ENCODE measurements at places on chromosomes 1 and 21.

DNA sequence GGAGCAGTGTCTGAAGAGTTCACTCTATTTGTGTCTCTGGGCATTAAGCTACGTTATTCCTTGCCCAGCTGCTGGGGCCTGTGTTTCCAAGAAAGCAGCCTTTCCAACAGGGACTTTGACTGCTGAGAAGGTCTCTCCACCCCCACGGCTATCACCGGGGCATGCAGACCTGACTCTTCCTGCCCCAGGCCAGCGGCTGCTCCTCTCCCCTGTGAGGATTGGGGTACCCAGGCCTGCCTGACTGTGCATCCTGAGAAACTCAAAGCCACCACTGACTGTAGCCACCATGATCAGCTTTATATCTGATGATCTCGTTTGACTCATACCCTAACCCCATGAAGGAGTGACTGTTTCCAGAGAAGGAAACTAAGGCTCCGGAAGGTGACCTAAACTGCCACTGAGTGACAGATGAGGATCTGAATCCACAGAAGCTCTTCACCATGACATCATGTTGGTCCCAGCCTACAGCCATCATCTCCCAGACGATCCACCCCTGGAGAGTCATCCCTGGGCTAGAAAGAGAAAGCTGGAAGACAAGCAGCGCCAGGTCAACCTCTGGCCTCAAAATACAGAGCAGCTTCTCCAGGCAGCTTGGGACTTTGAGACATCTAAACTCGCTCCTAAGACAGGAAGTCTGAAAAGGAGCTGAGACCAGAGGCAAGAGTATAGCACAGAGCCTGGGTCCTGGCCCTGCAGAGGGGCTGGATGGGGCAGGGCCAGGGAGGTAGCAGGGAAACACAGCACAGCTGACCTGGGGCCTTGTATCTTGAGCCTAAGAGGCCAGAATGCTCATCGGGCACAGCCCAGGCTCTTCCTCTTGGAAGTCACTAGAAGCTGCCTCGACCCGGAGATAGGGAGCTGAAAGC lies 244.0 kb upstream of the VAMP3 start:
- no peak for DNase-seq

GRCh38 chr1:25140073-25140797 lies 92.1 kb downstream of the SYF2 start:
- peak; percentile 51 for DNase-seq

DNA sequence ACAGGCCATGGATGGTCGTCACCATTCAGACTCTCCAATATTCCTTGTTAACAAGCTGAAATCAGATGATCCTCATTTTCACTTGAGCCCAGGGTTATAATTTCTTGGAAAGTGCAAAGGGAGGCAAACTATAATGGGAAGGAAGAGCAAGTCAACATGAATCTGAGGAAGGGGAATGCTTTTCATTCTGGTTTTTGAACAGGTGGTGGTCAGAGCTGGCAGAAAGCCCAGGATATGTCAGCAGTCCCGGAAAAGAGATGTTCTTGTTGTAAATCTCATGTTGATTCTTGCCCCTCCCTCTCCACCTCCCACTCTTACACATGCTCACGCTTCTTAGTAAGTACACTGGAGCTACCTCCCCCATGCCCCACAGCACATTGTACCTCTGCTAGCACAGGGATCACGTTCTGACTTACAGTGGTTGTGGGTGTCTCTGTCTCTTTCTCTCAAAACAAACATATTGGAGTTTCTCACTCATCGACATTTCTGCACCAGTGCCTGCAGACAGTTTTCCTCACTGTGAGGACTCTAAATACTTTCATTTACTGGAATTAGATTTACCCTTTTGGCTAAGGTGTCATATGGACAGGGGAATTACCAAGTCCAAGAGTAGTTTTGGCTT lies 77.6 kb downstream of the XCL2 start:
- peak; percentile 58 for DNase-seq

DNA sequence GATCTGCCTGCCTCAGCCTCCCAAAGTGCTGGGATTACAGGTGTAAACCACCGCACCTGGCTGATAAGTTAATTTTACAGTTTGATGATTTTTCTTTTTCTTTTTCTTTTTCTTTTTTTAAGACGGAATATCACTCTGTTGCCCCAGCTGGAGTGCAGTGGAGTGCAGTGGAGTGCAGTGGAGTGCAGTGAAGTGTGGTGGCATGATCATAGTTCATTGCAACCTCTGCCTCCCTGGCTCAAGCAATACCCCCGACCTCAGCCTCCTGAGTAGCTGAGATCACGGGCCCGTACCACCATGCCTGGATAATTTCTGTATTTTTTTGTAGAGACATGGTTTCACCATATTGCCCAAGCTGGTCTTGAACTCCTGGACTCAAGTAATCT lies 84.4 kb upstream of the CXADR start:
- DNase-seq: no peak

GRCh38 chr1:39539252-39539790 lies 37.3 kb downstream of the PABPC4 start:
- peak; percentile 79 for DNase-seq
